Putamen (tissue), 1 donor: ENCODE measurements at places on chromosomes 4 and X.

- no peak for DNase-seq
These were observed 54.9 kb upstream of the FRAS1 start for GRCh38 chr4:78002260-78002659.

GRCh38 chr4:39036172-39036571 is 4.0 kb upstream of the TMEM156 start:
- no peak for DNase-seq

DNA sequence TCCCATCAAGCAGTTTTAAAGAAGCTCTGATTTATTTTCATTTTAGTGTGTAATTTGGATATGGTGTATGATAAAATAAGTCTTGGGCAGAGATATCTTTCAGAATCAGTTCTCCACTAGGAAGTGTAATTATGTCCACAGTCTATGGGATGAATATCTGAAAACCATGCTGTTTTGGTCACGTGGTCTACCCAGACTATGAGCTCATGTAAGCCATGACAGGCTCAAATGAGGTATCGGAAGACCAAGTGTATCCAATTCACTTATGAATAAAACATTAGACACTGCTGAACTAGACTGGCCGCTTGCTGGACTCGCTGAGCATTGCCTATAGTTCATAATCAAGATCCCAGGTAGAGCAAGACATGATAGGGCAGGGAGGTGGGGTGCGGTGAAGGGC is 50.5 kb downstream of the SOD3 start:
- DNase-seq: no peak

DNA sequence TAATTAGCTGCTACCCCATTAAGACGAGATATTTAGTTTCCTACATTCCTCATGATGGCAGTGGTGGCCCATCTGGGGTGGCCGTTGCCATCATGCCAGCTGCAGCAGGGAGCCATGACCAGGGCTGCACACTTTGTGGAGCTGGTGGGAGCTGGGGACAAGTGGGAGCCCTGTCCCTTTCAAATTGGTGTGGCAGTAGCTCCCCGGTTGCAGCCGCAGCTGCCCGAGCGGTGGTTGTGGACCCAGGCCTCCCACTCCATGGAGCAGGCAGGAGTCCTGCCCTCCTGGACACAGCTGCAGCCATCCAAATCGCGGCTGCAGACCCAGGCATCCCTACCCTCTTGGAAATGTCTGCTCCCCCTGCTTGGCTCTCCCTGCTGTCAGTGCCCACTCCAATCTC is 9.3 kb upstream of the SYTL5 start:
- no peak for DNase-seq

GRCh38 chrX:42754115-42754514 is 23.8 kb downstream of the PPP1R2C start:
- no peak for DNase-seq

- no peak for DNase-seq
These were observed 25.6 kb upstream of the SPP1 start for GRCh38 chr4:87949961-87950360.

DNA sequence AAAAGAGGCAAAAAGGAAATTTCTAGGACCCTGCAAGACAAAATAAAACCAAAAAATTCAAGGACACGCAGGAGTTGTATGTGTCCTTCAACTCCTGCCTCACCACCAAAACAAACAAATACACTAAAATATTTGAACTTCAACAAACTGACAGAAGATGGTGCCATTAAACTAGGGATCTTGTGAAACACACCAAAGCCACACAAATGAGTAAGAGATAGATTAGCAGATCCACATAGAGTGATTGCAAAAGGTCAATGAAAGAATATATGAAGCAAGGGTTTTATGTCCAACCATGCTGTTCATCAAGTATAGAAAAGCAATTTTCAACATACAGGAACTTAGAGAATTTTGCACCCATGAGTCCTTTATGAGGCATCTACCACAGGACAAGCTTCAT is 40.1 kb upstream of the SCML1 start:
- no peak for DNase-seq

DNA sequence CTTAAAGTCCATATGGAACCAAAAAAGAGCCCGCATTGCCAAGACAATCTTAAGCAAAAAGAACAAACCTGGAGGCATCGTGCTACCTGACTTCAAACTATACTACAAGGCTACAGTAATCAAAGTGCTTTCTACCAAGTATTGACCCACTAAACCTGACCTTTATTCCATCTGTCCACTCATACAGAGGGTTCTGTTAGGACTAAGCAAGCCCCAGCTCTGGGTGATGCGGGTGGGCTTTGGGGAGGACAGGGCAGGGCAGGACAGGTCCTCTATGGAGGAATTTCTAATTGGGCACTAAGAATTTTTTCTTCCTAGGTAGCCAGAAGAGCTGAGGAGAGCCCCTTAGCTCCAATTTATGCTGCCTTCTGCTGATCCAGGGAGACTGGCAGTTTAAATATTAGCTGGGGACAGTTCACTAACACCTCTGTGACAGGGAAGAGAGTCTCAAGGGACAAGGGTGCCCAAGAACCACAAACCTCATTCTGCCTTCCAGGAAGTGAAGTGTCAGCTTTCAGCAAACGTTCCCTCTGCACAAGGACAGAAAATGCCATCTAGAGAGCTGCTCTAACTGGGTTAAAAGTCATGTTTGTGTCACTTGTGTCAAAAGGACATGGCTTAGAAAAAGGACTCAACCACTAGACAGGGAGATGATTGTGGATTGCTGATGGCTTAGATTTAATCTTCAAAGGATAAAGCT is 143.2 kb downstream of the KIT start:
- no peak for DNase-seq

- DNase-seq: no peak
These were observed 6.5 kb upstream of the ACOT9 start for GRCh38 chrX:23749576-23749975.

DNA sequence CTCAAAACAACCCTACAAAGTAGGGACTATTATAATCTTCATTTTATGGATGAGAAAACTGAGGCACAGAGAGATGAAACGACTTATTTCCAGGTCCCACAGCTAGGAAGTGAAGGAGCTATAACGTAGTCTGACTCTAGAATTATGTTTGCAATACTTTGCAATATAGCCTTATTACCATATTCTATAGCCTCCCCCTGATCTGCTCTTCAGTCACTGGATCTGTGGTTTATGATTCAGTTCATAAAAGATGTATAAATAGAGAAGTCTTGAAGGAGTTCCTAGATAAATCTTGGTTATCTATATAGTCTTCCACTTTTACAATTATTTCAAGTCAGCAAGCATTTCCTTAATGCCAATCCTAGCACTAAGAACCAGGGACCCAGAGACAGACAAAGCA is 57.5 kb downstream of the OPHN1 start:
- DNase-seq: no peak

DNA sequence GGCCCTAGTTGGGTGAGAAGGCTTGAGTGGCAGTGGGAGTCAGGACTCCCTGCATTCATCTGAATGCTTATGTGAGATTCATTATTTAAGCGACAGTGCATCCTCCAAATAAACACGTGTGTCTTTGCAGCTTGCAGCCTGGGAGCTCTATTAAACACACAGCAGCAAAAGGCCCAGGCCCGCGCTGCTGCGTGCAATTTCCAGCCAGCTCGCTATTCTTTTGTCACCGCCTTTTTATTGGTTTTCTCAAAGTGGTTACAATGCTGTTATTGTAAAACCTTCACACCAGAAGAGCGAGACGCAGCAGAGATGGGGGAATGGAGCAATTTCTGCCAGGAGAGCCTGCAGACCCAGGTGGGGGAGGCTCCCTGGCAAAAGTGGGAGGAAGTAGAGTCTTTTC is 252.5 kb downstream of the BCOR start:
- DNase-seq: no peak

DNA sequence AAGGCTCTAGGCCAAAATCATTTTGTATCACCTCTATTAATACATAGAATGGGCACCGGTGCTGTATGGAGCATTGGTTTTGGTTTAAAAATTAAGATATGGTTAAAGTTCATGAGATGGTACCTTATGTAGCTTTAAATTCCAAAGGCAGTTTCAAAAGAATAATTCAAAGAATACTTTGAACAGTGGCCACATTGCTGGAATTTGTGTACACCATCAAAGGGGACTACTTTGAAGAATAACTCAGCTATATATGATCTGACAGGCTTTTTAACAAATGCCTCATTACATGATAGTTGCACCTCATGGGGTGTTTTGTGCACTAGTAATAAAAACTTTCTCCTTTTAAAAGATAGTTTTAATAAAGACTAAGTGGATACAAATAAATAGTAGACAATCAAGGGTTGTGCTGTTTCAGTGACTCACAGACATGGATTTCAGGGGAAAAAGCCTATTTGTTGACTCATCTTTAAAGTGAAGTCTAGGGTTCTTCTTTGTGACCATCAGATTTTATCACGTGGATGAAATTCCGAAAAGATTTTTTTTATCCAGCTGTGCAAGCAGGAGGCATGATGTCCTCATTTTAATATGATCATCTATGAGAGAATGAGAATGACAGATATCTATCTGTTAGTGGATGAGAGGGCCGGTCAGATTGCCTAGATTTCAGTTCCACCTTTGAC is 12.8 kb downstream of the MTM1 start:
- no peak for DNase-seq

DNA sequence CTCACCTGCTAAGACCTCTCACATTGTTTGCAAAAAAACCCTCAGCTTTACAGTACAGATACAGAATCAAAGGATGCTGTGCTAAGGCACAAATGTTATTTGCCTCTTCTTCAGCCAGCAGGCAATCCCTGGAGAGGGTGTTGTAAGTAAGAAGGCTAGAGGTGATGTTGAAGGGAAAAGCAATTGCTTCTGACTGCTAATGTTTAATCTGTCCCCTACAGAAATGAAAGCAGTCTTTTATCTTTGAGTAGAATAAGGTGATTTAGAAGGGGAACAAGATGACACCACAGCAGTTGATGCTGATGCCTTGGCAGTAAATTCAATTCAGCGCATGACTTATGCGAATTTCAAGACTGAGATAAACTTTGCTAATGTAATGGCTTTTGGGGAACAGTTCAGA is 1064.8 kb upstream of the IGFBP7 start:
- DNase-seq: no peak

DNA sequence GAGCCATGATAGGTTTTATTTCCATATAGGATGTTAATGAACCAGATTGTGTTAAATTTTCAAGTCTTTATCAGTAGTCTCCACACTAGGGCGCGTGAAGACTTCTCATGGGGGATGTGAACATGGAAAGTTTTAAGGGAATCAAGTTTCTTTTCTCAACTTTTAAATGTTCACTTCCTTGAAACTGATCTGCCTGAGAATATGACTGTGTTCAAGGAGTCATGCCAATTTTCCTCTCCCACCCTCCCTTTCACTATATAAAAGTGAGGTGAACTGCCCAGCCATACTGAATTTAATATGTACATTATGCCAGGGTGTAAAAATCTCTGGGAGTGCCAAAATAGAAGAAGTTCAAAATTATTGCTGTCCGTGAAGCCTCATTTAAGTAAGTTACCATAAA is 30.4 kb upstream of the HPGDS start:
- DNase-seq: no peak
